Fibroblast of mammary gland (primary cell): ENCODE measurements at places on chromosomes 12 and 14.

DNA sequence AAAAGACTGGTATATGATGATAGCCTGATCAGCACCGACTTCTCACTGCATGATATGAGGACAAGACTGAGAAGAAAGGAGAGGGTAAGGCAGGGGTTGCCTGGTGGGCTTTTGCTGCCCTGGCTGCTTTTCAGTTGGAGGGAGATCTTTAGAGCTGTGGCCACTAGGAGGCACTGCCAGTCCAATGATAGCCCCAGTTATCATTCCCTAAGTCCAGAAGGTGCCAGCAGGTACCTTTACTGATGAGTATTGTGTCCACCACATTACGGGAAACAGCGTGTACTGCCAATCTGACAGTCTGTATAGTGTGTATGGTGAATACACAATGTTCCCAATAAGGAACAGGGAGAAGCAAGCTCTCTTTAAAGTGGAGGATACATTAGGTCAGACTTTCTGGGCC, 55.8 kb upstream of the CCDC175 start:
- peak; percentile 35 for DNase-seq

DNA sequence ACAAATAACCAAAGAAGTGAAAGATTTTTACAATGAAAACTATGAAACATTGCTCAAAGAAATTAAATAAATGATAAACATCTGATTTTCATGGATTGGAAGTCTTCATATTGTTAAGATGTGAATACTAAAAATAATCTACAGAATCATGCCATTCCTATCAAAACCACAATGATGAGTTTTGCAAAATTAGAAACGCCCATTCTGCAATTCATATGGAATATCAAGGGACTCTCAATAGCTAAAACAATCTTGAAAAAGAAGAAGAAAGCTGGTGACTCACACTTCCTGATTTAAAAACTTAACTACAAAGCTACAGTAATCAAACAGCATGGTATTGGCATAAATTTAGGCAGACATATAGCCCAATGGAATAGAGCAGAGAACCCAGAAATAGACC, 40.2 kb upstream of the CCT2 start:
- peak; percentile 12 for DNase-seq

DNA sequence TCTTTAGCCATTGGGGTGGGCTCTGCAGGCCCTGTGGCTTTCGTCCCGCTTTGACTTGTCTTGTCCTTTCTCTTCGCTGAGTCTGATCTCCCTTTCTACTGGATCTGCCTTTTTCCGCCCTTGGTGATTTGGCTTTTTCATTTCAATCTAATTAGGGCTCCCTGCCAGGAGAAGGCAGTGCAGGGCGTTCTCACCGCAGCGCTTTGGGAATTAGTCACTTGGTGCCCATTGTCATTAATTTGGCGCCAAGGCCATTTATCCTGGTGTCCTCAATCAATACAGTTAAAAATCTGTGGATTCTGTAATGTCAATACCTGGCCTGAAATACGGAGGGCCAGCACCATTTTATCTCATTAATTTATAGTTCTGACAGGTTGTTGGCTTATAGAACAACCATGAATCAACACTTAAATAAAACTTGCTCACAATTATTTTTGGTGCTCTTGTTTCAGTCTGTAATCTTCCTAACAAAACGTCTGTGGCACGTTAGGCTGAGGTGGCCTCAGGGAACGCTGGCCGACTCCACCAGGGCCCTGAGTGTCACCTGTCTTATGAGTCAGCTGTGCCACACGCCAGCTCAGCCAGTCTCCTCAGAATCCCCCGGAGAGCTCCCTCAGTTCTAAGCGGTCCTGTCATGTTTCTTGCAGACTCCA, 115.7 kb downstream of the BEGAIN start:
- no peak for DNase-seq

DNA sequence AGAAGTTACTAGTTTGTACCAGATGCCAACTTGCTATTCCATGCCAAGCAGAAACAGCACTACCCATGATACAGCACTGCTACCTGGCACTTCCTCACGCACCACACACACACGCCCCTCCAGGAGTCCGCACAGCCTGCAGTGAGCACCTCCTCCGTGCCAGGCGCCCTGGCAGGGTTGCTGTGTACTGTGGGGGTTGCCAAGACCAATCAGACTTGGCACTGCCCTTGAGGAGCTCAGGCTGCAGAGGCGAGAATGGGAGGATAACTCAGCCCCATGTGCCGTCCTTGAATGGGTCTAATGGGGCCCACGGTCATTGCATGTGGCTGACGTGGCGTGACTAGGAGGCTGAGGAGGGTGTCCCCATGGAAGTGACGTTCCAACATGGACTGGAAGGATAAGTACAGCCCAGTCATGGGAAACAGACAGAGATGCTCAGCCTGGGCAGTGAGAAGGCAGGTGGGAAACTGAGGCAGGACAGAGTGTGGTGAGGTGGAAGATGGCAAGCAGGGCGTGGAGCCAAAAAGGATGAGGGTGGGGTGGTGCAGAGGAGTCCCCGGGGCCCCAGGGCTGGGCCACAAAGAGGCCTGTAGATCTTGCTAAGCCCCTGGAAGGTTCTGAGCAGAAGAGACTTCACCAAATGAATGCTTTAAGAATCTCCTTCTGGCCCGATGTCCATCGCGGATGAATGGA, 65.3 kb upstream of the C14orf180 start:
- no peak for DNase-seq

GRCh38 chr14:89958966-89959365, 3.2 kb downstream of the TDP1 start:
- DNase-seq: no peak

DNA sequence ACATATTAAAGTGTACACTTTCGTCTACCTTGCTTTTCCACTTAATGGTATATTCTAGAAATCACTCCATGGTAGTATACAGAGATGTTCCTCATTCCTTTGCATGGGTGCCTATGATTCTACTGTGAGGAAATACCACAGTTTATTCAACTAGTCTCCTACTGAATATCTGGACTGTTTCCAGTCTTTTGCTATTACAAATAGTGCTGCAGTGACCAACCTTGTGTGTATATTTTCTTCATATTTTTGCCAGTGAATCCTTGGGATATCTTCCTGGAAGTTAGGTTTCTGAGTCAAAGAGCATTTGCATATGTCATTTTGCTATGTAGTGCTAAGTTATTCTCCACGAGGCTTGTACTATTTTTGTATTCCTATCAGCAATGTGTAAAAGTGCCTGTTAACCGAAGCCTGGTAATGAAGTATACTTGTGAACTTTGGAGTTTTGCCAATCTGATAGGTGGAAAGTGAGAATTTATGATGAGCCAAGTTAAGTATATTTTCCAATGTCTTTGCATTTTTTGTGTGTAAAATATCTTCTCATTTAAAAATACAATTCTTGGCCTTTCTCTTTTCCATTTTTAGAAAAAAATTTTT, 31.3 kb upstream of the TMEM263 start:
- no peak for DNase-seq

GRCh38 chr14:59847711-59848110, 22.9 kb downstream of the RTN1 start:
- DNase-seq: no peak

DNA sequence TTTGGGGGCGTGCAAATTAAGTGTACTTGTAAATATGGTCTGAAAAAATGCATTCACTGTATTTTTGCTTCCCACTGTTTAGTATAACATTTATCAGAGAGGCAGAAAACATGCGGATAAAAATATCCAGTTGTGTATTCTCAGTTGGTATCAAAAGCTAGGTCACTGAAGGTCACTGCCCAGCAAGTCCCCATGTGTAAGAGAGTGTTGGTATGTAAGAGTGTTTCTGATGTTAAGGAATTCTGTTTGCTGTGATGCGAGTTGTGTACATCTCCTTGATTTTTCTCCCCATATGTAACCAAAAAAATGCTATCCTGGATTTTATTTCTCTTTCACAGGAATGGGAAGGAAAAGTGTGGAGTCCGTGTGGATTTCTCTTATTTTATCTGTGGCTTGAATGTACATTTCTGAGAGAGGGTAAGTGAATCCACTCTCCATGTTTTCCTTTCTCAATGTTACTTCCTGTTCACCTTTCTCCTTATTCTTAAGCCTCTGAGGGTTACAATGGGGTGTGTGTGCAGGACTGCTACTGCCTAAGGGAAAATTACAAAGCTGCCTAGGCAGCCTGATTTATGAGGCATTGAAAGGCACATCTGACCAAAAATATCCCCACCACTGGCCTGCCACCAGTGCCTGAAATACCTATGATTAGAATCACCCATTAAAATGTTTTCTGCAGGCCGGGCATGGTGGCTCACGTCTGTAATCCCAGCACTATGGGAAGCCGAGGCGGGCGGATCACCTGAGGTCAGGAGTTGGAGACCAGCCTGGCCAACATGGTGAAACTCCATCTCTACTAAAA, 97.9 kb upstream of the USP44 start:
- DNase-seq: peak; percentile 47

GRCh38 chr12:52873513-52873831, 24.7 kb upstream of the KRT78 start:
- no peak for DNase-seq
